ENCODE measurements at places on chromosomes 6 and 20.

DNA sequence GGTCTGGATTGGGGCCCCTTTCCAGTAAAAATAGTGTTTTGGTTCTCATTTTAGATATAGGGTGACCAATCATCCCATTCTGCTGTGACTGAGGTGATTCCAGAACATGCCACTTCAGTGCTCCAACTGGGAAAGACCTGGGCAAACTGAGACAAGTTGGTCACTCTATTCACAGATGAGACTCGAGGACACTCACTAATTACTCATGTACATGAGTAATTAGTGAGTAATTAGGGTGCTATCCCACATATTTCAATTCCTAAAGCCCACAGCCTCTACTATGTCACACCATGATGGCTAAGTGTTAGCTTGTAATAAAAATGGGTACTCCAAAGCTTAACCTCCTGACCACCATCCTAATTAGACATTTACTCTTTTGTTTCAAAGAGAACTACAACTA lies 86.0 kb downstream of the CBLN4 start:
- DNase-seq = no peak

- no peak for DNase-seq
These were observed 27.9 kb downstream of the AFG1L start for GRCh38 chr6:108322728-108323127.

GRCh38 chr6:26476896-26477295 lies 19.1 kb downstream of the BTN2A1 start:
- DNase-seq = no peak

GRCh38 chr6:142316791-142317368 lies 15.1 kb downstream of the ADGRG6 start:
- no peak for DNase-seq

DNA sequence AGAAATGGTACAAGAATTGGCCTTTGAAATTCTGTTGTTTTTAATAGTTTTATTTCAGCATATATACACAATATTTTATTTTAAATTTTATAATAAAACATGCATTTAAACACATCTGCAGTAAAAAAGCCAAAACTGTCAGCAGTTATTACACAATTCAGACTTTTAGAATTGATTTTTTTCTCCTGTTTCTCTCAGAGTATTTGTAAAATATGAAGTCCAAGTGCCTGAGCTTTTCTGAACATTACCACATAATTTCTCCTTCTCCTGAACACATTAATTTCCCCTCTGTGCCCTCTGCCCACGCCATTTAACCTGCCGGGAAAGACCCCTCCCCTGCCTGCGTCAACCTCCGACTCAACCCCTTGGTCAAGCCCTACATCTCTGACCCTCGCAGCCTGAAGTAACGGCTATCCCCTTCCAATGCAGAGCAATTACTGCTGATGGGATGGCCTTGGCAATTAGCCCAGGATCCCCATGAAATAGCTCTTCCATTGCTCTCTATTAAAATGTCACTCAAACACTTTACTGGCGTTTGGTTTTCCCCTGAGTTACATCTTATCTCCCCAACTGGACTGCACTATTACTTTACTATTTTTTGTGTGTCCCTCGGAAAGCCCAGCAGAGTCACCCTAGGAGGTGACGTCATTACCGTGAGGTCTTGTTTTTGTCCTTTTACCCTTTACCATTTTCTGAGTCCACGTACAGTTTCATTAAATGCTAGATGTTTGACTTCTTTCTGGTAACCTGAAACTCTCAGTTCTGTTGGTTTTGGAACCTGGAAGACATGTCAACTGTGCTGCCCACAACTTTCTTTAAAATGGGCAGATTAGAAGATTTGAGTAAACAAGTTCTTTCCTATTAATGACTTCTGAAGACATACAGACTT lies 146.7 kb upstream of the TAB2 start:
- no peak for DNase-seq

DNA sequence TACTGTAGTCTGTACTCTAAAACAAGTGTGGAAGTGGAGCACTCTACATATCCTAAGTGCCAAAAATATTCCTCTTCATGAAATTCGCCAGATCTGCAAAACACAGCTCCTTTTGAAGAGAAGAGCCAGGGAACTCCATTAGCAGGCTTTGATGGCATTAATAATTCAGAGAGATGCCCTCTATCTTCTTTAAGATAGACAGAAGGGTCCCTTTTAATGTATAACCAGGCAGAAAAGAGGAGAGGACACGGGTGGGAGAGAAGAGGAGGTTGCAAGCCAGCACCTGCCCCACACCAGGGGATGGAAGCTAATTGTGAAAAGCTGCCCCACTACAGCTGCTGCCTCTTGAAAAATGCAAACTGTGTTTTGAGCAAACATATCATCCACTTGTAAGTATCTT lies 3.7 kb upstream of the RFPL4B start:
- no peak for DNase-seq

DNA sequence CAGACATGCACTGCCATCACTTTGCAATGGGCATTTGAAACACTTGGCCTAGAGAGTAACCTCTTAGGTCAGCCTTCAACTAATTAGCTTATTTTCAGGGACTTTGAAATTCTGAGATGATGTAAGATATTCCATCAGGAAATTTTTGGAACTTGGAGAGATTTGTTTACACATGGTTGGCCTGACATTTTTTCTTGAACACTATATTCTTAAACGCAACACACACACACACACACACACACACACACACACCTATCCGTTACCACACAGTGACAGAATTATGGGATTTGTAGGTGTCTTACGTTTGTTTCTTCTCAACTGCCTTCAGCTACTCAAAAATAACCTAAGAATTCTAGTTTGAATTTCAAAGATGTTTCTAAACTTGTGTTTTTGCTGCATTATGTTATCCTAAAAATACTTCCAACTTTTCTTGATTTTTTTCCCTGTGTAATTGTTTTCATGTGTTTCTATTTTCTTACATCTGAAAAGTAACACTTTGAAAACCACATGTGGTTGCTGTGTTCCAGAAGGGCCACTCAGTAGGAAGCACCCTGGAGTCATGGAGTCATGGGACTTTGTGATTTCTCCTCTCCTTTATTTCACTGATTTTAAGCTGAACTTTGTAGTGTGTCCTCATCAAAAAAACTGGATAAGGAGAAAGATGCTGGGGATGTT lies 31.9 kb downstream of the MARCKS start:
- no peak for DNase-seq

DNA sequence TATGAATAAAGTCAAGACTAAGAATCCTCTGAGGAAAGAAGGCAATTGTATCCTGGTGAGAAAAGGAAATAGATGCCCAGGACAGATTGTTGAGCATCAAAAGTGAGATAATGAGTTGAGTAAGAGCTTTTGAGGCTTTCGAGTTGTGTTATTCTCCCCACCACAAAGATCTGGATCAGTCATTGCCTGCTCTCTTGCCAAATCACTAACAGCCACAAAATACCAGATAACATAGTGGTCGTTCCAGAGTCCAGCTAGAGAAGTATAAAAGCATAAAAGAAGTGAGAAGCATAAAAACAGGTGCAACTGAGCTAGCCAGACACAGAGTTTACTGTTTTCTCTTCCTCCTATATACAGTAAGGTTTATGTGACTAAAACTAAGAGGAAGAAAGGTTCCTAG lies 4.9 kb downstream of the SPINT4 start:
- no peak for DNase-seq

GRCh38 chr20:19531446-19531845 lies 226.6 kb upstream of the RIN2 start:
- no peak for DNase-seq

DNA sequence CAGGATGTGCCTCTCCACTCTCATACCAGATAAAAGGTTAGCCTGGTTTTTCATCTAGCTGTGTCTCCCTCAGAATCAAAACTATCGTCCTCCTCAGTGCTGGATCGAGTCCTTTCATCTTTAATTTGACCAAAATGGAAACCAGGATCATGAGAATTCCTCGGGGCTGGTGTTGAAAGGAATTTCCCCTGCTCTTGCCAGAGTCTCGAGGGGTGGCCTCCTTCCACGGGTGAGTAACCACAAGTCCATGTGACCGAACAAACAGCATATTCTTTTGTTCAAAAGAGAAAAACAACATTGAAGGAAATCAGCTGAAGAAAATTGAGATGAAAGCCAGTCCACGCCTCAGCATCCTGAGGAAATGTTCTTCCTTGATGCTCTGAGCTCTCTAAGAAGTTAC lies 165.9 kb upstream of the CDYL start:
- no peak for DNase-seq

- DNase-seq = peak; percentile 13
These were observed 55.2 kb upstream of the ADGRF1 start for GRCh38 chr6:47097092-47097945.

- no peak for DNase-seq
These were observed 546.0 kb downstream of the FRK start for GRCh38 chr6:115514656-115515055.

DNA sequence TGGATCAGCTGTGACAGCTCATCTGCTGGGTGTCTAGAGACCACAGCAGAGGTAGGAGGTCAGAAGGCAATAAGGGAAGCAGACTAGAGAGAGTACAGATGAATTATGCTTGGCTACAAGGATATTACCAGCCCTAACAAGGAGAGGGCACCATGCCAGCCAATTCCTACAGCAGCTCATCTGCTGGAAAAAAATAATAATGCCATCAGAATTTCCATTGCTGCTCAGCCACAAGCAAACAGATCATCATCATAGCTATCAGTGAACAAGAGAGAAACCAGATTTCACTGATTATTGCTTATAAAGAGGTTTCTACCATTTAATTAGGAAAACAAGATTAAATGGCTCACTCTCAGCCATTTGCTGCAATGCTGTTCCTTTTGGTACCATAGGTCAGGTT lies 66.5 kb downstream of the PSMG4 start:
- DNase-seq = no peak

GRCh38 chr6:79215213-79215824 lies 19.2 kb downstream of the HMGN3 start:
- DNase-seq = no peak

GRCh38 chr20:57941604-57942381 lies 232.0 kb upstream of the PMEPA1 start:
- no peak for DNase-seq

DNA sequence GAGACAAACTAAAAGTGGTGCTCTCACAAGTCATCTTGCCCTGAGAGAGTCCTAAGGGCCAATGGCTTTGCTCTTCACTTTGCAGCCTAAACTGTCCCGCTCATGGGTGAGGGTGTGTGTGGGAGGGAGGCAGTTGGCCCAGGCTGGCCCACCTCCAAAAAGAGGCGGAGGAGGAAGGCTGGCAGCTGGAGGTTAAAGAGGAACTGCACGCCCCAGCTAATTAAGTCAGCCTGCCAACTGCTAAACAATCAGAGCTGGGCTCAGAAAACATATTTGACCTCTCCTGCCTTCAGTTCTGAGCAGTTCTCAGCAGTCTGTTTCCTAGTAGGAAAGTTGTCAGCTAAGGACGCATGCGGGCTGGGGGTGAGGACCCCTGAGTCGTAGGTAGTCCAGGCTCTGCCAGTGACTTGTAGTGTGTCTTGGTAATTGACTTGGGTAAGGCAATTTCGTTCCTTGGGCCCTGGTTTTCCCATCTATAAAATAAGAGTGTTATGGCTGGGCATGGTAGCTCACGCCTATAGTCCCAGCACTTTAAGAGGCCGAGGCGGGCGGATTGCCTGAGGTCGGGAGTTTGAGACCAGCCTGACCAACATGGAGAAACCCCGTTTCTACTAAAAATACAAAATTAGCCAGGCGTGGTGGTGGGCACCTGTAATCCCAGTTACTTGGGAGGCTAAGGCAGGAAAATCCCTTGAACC lies 17.0 kb downstream of the GSS start:
- DNase-seq = no peak

DNA sequence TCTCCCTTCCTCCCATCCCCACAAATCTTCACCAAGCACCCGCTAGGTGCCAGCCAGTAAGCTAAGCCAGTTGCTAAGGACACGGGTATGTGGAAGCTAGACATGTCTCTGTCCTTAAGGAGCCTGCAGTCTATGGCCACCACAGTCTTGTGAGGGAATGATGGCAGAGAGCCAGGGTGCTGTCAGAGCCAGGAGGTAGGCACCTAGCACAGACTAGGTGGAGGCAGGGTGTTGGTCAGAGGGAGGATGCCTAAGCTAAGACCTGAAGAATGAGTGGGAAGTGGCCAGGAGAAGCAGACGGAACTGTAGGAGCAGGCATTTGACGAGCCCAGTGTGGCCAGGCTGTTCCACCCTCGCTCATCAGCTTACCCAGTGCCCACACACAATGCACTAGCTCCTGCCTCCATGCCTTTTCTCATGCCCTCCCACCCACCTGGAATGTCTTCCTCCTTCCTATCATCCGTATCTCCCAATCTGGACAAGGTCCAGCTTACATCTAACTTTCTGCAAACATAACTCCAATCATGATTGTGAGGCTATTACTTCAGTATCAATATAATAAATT lies 125.6 kb downstream of the FOXC1 start:
- DNase-seq = no peak

DNA sequence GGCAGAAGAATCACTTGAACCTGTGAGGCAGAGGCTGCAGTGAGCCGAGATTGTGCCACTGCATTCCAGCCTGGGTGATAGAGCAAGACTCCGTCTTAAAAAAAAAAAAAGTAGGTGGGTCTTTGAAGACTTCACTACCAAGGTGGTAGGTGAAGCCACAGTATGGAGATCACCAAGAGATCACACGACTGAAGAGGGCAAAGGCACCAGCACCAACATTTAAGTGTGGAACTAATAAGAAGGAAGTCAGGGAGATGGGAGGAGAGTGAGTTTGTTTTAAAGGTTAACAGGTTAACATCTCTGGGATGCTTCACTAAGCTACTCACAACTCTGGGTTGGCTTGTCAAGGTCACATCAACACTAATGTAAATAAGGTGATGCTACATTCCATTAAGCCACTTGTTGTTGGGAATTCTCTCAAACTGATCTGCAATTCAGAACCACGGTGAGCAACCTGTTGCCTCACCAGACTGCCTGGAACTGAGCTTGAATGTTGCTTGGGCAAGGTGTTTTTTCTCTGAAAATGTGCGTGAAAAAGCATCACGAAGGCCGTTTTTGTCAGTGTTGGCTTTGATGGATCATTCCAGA lies 48.7 kb downstream of the KCTD20 start:
- DNase-seq = no peak

- no peak for DNase-seq
These were observed 47.8 kb downstream of the LHFPL5 start for GRCh38 chr6:35852994-35853393.

DNA sequence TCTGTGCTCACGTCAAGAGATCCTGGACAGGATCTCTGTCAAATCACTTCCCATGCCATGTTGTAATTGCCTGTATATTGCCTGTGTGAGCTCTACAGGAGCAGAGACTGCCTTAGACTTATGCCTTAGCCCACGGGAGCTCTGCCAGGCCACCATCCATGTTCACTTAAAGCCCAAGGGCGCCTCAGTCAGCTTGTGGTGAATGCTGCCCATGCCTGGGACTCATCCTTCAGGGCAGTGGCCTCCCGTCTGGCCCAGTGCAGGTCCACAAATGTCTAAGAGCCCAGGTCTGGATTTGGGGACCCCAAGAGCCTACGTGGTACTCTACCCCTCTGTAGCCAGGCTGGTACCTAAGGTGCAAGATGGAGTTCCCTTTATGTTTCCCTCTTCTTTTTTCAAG lies 22.4 kb upstream of the BPIFA2 start:
- no peak for DNase-seq

DNA sequence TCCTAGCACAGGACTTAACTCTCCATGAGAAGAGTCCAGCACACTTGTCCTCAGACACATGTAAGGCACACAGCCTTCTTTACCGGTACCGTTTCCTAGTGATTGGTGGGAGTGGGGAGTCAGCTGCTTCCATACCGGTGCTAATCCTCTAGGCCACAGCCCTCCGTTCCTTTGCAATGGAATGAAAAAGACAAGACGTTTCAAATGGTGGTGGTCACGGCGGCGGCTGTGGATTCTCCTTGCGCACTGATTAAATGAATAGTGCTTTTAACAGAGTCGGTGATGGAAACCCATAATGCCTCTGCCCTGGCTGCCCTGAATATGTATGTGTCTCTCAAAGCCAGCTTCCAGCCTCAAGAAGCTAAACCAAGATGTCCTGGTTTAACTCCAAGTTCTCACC lies 34.8 kb upstream of the GABRR1 start:
- DNase-seq = no peak

- no peak for DNase-seq
These were observed 63.2 kb downstream of the ASXL1 start for GRCh38 chr20:32421290-32421689.
